ENCODE measurements at places on chromosomes 4 and X.

- no peak for DNase-seq
Observed at GRCh38 chr4:176805155-176805554, 12.4 kb upstream of the VEGFC start.

DNA sequence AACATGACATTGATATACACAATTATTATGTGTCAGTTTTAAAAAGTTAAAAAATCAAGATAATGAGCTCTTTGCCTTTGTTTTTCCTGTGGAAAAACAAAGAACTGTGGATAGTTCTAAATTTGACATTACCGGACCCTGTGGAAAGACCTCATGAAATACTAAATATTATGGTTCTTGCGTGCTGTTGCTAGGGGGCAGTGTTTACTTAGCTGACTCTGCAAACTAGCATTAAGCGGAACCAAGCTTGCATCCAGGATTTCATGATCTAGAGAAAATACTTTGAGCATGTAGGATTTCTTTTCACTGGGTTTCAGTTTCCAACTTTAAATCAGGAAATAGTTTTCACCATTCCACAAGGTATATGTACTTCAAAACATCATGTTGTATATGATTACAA is 33.6 kb downstream of the CLCN4 start:
- peak; percentile 56 for DNase-seq

- DNase-seq, result no peak
Observed at GRCh38 chr4:186701273-186701672, 22.4 kb downstream of the FAT1 start.

DNA sequence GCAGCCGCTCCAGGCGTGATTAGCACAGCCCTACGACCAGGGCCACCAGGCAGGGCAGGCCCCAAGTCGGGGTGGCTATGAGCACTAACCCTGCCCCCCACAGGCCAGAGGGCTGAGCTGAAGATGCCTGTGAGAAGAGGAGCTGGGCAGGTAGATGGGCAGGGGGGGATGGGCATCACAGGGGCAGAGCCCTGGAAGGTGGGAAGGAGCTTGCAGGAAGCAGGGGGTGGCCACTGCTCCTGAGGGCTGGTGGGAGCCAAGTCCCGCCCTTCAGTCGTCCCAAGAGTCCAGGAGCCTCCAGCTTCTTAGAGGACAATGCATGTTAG is 7.3 kb upstream of the MXD4 start:
- DNase-seq, result no peak

DNA sequence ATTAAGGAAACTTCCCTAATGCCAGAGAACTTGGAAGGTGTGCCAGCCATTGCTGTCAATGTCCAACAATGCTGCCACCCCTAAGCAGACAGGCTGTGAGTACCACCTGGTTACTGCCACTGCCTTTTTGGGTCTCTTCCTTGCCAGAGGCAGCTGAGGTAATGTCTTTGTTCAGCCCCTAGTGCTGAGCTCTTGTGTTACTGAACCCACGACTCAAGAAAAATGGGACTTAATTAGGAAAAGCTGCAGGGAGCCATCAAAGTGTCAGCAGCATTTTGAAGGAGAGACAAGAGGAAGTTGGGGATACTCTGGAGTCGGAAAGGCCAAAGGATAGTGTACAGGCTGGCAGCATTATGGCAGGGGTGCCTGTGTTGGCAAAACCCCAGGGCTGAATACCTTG is 283.7 kb downstream of the AFF2 start:
- DNase-seq, result no peak

DNA sequence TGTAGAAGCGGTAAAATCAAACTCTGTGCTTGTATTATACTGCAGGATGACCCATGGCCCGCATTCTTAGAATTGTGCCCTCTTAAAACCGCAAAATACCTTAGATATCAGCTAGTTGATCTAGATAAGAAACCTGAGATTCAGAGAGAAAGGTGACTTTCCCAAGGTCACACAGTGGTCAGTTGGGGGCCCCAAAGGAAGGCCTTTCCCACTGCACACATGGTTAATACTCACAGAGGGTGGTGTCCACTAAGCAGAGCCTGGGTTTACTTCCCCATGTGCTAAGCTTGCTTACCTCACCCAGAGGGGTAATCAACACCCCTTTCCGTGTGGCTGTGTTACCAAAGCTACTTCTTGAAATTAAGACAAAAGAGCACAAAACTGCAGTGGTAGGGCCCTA is 66.3 kb downstream of the RBM47 start:
- no peak for DNase-seq

- DNase-seq, result no peak
Observed at GRCh38 chr4:39539089-39539611, 11.9 kb upstream of the UGDH start.

All from NCI-H146 (cell line).